Osteoblast (primary cell): ENCODE measurements at places on chromosomes 11 and 22. TPM values are rescaled to one million over a fixed set of nuclear protein-coding genes. Genes with fewer than 3 reads are reported as not detected.
A peak's percentile ranks its signal among the peaks of the same experiment; 100 is the strongest.

DNA sequence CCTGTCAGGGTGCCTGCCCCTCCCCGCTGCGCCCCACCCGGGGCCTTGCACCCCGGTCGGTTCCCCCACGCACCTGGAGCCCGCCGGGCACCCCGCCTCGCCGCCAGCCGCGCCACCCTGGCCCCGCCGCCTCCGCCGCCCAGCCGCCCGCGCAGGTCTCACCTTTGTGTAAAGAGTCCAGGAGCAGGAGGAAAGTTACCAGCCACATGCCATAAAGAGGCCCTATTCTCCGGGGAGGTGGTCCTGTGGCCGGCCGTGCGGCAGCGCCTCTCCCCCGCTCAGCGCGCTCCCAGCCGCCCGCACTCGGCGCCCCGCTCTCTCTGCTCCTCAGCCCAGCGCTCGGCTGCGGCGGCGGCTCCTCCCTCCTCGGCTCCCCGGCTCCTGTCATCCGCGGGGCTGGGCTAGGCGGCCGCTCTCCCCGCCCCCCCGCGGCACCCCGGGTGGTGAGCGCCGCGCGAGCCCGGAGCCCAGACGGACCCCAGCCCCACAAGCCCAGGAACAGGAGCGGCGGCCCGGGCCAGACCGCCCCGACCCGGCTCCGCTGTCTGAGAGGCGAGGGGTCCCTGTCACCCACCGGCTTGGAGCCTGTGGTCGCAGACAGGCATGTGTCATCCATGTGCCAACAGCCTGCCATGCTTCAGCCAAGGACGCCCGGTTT is at the start of gene DSCAML1:
TSS of gene DSCAML1 (minus strand) at position 345 of the 658 bp plus-strand sequence. CDS start at position 208, 137 bp downstream.
- peak; percentile 88 for DNase-seq
- no peaks in the 10 kb centered on the region for H3K4me1 ChIP-seq
- H3K27me3 ChIP-seq, result peaks cover 60% of the 10 kb centered on the region
- H3K27ac ChIP-seq, result no peak within 1 kb of the TSS

GRCh38 chr22:24536089-24536488 is 18.8 kb downstream of the GUCD1 start:
- H3K4me1 ChIP-seq, result no peaks in the 10 kb centered on the region
- no peak overlapping the region for H3K4me3 ChIP-seq
- peaks cover 4% of the 10 kb centered on the region for H3K36me3 ChIP-seq

DNA sequence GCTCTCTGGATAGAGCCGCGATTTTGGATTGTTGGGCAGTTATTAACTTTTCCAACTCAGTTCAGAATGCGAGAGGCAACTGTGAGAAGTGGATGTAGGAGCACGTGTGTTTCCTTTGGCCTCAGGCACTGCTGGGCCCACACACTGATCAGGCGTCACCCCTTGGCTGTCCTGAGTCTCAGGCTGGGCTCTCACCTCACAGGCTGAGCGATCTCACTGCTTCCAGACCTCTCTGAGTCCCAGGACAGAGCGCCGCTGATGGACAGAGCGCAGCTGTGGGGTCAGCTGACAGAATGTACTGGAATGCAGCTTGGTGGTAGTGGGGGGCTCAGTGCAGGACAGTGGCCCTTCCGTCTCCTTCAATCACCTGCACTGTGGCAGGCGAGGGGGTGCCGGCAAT is 516.2 kb downstream of the TBC1D22A start:
- no peaks in the 10 kb centered on the region for H3K27me3 ChIP-seq
- no peaks in the 10 kb centered on the region for H3K36me3 ChIP-seq
- H3K4me3 ChIP-seq, result no peak overlapping the region

- H3K4me3 ChIP-seq, result no peak overlapping the region
- peaks cover 14% of the 10 kb centered on the region for H3K4me1 ChIP-seq
- no peaks in the 10 kb centered on the region for H3K36me3 ChIP-seq
- no peaks in the 10 kb centered on the region for H3K27me3 ChIP-seq
Observed at GRCh38 chr11:127994736-127995135, 592.6 kb downstream of the ETS1 start.

DNA sequence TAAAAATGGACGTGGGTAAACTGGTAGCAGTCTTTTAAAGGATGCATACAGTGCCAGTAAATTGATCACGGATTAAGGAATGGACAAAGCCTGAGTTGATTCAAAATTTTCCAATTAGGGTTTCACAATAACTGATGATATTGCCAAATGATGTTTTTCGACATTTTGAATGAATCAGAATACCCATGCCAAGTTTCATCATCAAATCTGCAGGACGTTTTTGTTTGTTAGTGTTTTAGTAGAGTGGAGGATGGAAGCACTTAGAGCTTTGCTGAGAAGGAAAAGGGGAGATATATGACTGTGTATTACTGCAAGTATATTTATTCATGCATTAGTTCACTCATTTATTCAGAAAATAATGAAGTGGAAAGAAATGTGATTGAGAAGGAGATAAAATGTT is 78.3 kb downstream of the SLC17A6 start:
- no peak overlapping the region for H3K4me3 ChIP-seq
- H3K27me3 ChIP-seq, result no peaks in the 10 kb centered on the region
- no peak overlapping the region for H3K27ac ChIP-seq
- H3K36me3 ChIP-seq, result no peaks in the 10 kb centered on the region
- DNase-seq, result no peak

- no peaks in the 10 kb centered on the region for H3K4me1 ChIP-seq
- no peak for DNase-seq
- no peak overlapping the region for H3K27ac ChIP-seq
- no peaks in the 10 kb centered on the region for H3K36me3 ChIP-seq
- no peak overlapping the region for H3K4me3 ChIP-seq
- peaks cover 6% of the 10 kb centered on the region for H3K27me3 ChIP-seq
Observed at GRCh38 chr11:120522736-120523135, 11.2 kb downstream of the GRIK4 start.

Gene STARD10
- 25.3 and 25.7 TPM in 2 replicates for total RNA-seq

Gene MMP27
- total RNA-seq, result not detected in 2 replicates

- no peaks in the 10 kb centered on the region for H3K27me3 ChIP-seq
- no peak overlapping the region for H3K4me3 ChIP-seq
- DNase-seq, result peak; percentile 53
- H3K4me1 ChIP-seq, result no peaks in the 10 kb centered on the region
- no peak overlapping the region for H3K27ac ChIP-seq
Observed at GRCh38 chr11:123045101-123045500, 16.8 kb downstream of the HSPA8 start.

Gene SNX32
- 1.1 and 1.5 TPM in 2 replicates for total RNA-seq

DNA sequence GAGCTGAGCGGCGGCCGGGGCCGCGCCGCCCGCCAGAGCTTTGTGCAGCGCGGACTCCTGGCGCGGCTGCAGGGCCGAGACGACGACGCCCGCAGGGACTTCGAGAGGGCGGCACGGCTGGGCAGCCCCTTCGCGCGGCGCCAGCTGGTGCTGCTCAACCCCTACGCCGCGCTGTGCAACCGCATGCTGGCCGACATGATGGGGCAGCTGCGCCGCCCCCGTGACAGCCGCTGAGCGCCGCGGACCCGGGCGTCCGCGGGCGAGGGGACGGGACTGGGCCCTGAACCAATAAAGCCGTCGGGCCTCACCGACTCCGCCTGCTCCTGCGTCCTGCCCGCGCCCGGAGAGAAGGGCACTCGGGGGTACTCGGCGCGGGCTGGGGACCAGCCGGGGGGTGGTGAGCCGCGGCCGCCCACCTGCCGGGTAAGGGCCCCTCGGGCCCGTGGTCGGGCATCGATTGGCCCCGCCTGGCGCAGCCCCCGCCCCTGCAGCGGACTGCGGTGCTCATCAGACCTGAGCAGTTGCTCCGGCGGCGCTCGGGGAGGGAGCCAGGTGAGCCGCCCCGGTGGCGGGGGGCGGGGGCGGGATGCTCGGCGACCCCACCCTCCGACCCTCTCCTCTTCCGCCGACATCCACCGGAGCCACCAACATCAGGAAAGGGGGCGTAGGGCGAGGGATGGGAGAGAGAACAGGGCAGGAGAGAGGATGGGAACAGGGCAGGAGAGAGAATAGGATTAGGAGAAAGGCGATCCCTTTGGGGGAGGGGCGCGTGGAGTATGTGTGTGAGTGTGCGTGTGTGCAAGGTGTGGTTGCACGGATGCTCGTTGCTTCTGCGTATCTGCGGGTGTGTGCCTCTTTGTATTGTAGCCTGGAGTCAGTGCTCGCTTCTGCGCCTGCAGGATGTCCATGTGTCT is at the start of gene TMEM25:
TSS of gene TMEM25 (plus strand) at position 510 of the 914 bp plus-strand sequence. CDS start 610 bp downstream, outside the sequence.
- no peaks in the 10 kb centered on the region for H3K36me3 ChIP-seq
- peak; percentile 96 for DNase-seq
- peaks cover 11% of the 10 kb centered on the region for H3K4me1 ChIP-seq
- peak within 1 kb of the TSS; percentile 83 for H3K4me3 ChIP-seq
- H3K27me3 ChIP-seq, result no peaks in the 10 kb centered on the region
- H3K27ac ChIP-seq, result no peak within 1 kb of the TSS

DNA sequence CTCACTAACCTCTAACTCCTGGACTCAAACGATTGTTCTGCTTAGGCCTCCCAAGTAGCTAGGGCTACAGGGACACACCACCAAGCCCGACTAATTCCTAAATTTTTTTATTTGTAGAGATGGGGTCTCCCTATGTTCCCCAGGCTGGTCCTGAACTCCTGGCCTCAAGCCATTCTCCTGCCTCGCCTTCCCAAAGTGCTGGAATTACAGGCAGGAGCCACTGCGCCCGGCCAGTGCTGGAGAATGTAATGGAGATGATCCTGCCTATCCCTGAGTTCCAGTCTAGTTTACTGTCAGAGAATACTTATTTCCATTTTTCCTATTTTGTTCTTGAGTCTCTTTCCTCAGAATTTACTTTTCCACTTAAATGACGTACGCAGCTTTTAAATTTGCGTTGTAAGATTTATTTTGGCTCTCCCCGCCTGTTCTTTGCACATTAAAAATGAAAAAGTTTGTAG is at the start of gene CHEK1:
TSS of gene CHEK1 (plus strand) at position 408 of the 458 bp plus-strand sequence. CDS start 1,606 bp downstream, outside the sequence.
- peaks cover 24% of the 10 kb centered on the region for H3K4me1 ChIP-seq
- peaks cover 20% of the 10 kb centered on the region for H3K36me3 ChIP-seq
- peak within 1 kb of the TSS; percentile 89 for H3K27ac ChIP-seq
- H3K4me3 ChIP-seq, result peak within 1 kb of the TSS; percentile 81

DNA sequence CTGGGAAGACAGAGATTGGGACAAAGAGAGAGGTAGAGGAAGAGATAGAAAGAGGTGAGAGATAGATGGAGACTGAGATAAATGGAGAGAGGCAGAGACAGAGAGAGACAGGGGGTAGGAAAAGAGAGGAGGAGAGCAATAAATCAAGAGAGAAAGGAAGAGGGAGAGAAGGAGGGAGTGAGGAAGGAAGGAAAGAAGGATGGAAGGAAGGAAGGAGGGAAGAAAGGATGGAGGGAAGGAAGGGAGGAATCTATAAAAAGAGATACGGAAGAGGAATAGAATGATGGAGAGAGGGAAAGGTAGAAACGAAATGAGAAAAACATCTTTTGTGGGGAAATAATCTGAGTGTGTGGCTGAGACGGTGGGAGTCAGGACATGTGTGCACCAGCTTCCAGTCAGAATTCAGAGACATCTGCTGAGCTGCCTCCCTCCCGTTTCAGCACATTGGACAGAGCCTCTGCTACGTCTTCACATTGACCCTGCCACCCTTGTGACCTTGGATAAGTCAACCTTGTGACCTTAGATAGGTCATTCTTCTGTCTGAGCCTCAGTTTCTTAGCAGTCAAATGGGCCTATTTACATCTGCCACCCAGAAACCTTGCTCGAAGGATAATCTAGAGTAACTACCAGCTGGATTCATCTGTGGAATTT is 417.8 kb downstream of the MIAT start:
- DNase-seq, result no peak
- H3K27ac ChIP-seq, result no peak overlapping the region
- peaks cover 10% of the 10 kb centered on the region for H3K27me3 ChIP-seq

- peak overlapping the region; percentile 77 for H3K27ac ChIP-seq
- no peaks in the 10 kb centered on the region for H3K36me3 ChIP-seq
- no peak overlapping the region for H3K4me3 ChIP-seq
- peak; percentile 82 for DNase-seq
Observed at GRCh38 chr11:80103142-80103859, 662.5 kb upstream of the TENM4 start.

GRCh38 chr11:64511966-64512365 is 79.1 kb upstream of the SLC22A12 start:
- H3K4me1 ChIP-seq, result no peaks in the 10 kb centered on the region
- H3K36me3 ChIP-seq, result no peaks in the 10 kb centered on the region
- H3K27ac ChIP-seq, result no peak overlapping the region
- peaks cover 48% of the 10 kb centered on the region for H3K27me3 ChIP-seq
- DNase-seq, result no peak

GRCh38 chr11:2376751-2377451 is at the start of gene CD81:
TSS of gene CD81 (plus strand) at chr11:2377310. CDS start at chr11:2377550, 240 bp downstream.
- DNase-seq, result peak; percentile 94
- peak within 1 kb of the TSS; percentile 77 for H3K27ac ChIP-seq
- peaks cover 3% of the 10 kb centered on the region for H3K36me3 ChIP-seq
- peaks cover 16% of the 10 kb centered on the region for H3K4me1 ChIP-seq
- H3K27me3 ChIP-seq, result no peaks in the 10 kb centered on the region

Gene ARHGAP20
- total RNA-seq, result 2.2 and 3.5 TPM in 2 replicates
